Thymus (tissue), 14 donors: ENCODE measurements at places on chromosomes 5 and 9. TPM values are rescaled to one million over a fixed set of nuclear protein-coding genes. Genes with fewer than 3 reads are reported as not detected.
A peak's percentile ranks its signal among the peaks of the same experiment; 100 is the strongest.

APC gene
- 25.5 TPM for total RNA-seq

LECT2 gene
- not detected for total RNA-seq

- H3K36me3 ChIP-seq: no peaks in the 10 kb centered on the region
- no peak for DNase-seq
- H3K27ac ChIP-seq: no peak overlapping the region
- H3K4me1 ChIP-seq: no peaks in the 10 kb centered on the region
Observed at GRCh38 chr5:1722877-1723276, 76.8 kb downstream of the MRPL36 start.

- H3K27me3 ChIP-seq: no peaks in the 10 kb centered on the region
- peaks cover 55% of the 10 kb centered on the region for H3K36me3 ChIP-seq
- no peak for DNase-seq
- peak overlapping the region; percentile 97 for H3K27ac ChIP-seq
- no peak overlapping the region for H3K4me3 ChIP-seq
Observed at GRCh38 chr9:127968700-127969383, 11.9 kb downstream of the EEIG1 start.

- no peaks in the 10 kb centered on the region for H3K27me3 ChIP-seq
- H3K36me3 ChIP-seq: peaks cover 56% of the 10 kb centered on the region
- no peak overlapping the region for H3K4me3 ChIP-seq
- no peaks in the 10 kb centered on the region for H3K4me1 ChIP-seq
- no peak overlapping the region for H3K27ac ChIP-seq
Observed at GRCh38 chr9:120480707-120481106, 99.3 kb downstream of the CDK5RAP2 start.

DNA sequence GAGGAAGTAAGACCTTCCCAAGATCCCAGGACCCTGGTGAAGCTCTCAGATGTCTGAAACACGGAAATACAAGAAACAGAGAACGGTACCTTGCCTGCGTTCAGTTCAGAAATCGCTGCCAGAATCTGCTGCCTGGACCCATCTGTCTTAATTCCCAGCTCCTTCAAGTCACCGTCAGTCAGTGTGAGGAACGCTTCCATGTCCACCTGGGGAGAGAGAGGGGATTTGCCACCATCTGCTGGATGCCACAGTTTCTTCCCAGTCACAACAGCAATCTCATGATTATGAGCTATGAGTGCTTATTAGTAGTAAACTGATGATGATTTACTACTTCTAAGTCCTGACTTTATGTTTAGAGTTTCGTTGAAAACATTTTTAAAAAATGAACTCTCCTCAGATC is 36.7 kb upstream of the GABBR2 start:
- H3K27ac ChIP-seq: no peak overlapping the region
- no peaks in the 10 kb centered on the region for H3K27me3 ChIP-seq
- DNase-seq: no peak

DNA sequence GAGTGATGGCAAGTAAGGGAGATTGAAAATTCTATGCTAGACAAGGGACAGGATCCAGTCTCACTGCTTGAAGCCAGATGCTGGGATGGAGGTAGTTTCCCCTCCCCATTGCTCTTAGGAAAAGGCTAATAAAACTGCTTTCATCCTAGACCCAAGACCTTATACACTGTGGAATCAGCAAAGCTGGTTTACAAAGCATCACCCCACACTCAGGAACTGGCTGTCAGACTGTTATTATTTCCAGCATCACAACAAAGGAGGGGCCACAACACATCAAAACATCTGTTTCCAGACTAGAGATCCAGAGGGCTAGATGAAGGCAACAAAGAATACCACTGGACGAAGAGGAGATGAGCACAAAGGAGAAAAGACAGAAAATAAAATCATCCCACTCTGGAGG is 364.6 kb upstream of the PTGER4 start:
- no peak for DNase-seq
- H3K4me1 ChIP-seq: no peaks in the 10 kb centered on the region
- H3K36me3 ChIP-seq: no peaks in the 10 kb centered on the region
- H3K27me3 ChIP-seq: no peaks in the 10 kb centered on the region
- no peak overlapping the region for H3K27ac ChIP-seq
- no peak overlapping the region for H3K4me3 ChIP-seq

GRCh38 chr9:134381671-134382516 is 55.6 kb downstream of the RXRA start:
- no peak overlapping the region for H3K4me3 ChIP-seq
- peaks cover 25% of the 10 kb centered on the region for H3K4me1 ChIP-seq
- H3K27me3 ChIP-seq: no peaks in the 10 kb centered on the region
- no peak overlapping the region for H3K27ac ChIP-seq

DNA sequence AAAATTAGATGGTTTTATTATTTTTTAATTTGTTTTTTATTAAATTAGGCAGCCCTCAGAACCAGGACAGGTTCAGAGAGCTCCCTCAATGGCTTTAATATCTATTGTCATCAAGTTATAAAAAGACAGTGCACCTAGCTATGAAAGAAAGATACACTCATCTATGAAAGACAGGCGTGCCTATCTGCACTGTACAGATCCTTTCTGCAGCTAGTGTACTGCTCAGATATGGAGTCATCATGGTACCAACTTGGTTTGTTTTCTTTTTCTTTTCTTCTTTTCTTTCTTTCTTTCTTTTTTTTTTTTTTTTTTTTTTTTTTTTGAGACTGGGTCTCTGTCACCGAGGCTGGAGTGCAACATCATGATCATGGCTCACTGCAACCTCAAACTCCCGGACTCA is 54.8 kb upstream of the GPBP1 start:
- no peaks in the 10 kb centered on the region for H3K4me1 ChIP-seq
- no peaks in the 10 kb centered on the region for H3K36me3 ChIP-seq
- H3K27ac ChIP-seq: no peak overlapping the region
- H3K4me3 ChIP-seq: no peak overlapping the region
- no peaks in the 10 kb centered on the region for H3K27me3 ChIP-seq

- no peaks in the 10 kb centered on the region for H3K27me3 ChIP-seq
- H3K27ac ChIP-seq: no peak overlapping the region
- H3K36me3 ChIP-seq: no peaks in the 10 kb centered on the region
- no peak for DNase-seq
- no peak overlapping the region for H3K4me3 ChIP-seq
Observed at GRCh38 chr5:142115937-142116614, 7.5 kb downstream of the NDFIP1 start.
